Fibroblast of the aortic adventitia (primary cell): ENCODE measurements at places on chromosomes 3 and 15. TPM values are rescaled to one million over a fixed set of nuclear protein-coding genes. Genes with fewer than 3 reads are reported as not detected.

CYP1A2 gene
- not detected in 2 replicates for total RNA-seq

TTLL13 gene
- total RNA-seq = 0.09 TPM in 1 of 2 replicates, not detected in the other

DNA sequence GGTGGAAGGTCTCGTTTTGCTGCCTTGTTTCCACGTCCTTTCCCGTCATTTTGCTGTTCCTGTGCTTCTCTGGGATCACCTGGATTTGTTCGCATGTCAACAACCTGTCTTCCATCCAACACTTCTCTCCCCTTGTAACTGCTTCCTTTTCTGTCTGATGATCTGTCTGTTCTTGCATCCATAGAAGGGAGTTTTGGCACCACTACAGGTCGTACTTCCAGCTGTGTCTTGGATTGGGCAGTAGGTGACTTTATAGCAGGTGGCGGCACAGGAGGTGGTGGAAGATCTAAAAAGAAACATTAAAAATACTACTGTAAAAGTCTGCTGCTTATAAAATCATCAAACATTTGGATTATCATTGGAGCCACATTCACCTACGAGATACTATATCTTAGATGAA is 1161.0 kb downstream of the ROBO1 start:
- no peak for DNase-seq

GRCh38 chr3:154421083-154421482 is 8.9 kb downstream of the GPR149 start:
- peak; percentile 3 for DNase-seq

GRCh38 chr3:177357352-177358090 is 160.2 kb upstream of the TBL1XR1 start:
- DNase-seq = peak; percentile 96

GRCh38 chr3:187571701-187572100 is 98.5 kb downstream of the SST start:
- DNase-seq = no peak

DNA sequence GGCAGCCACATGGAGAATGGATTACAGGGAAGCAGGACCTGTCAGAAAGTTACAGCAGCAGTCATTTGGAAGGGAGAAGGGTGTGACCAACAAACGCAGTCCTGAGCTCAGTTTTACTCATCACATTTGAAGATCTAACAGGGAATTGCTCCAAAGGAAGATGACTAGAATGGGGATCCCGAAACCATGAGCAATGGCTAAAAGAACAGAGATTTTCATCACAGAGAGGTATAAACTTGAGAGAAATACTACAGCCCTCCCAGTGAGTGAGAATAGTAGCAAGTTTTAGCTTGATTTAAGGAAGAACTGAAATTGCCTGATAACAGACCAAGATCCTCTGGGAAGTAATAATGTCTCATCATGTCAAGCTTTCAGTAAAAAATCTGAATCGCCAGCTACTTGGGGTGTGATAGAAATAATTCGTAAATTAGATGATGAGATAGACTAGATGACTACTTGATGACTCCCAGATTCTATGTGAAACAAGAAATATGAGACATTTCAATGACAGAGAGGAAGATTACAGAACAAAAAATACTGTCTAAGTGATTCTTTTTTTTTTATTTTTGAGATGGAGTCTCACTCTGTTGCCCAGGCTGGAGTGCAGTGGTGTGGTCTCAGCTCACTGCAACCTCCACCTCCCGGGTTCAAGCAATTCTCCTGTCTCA is 16.9 kb downstream of the CD47 start:
- DNase-seq = peak; percentile 36
